ENCODE measurements at places on chromosomes 1 and 21. TPM values are rescaled to one million over a fixed set of nuclear protein-coding genes. Genes with fewer than 3 reads are reported as not detected.

Gene SPRR3
- not detected for total RNA-seq

Gene KRTAP19-3
- not detected for total RNA-seq

Gene UMODL1
- not detected for total RNA-seq

Gene TRABD2B
- 0.31 TPM for total RNA-seq

Gene DSTYK
- 6.3 TPM for total RNA-seq

Gene GSTM3
- total RNA-seq: 91.5 TPM

Gene PTPN7
- 2.2 TPM for total RNA-seq

Gene AMIGO1
- total RNA-seq: 13.4 TPM

Gene BNIPL
- total RNA-seq: 0.09 TPM

Gene NFYC
- total RNA-seq: 82.8 TPM

Gene USH2A
- 2.3 TPM for total RNA-seq
